Activated CD4-positive, alpha-beta memory T cell treated with anti-CD3 and anti-CD28 coated beads for 36 hours (primary cell): ENCODE measurements at places on chromosomes 12 and 14. TPM values are rescaled to one million over a fixed set of nuclear protein-coding genes. Genes with fewer than 3 reads are reported as not detected.
A peak's percentile ranks its signal among the peaks of the same experiment; 100 is the strongest.

The RFX4 gene
- total RNA-seq: not detected

The CNTN1 gene
- not detected for total RNA-seq

The CLEC1B gene
- not detected for total RNA-seq

The DCN gene
- total RNA-seq: not detected

The LRRC43 gene
- total RNA-seq: 0.41 TPM

The RDH11 gene
- 70.9 TPM for total RNA-seq

The PTPRQ gene
- total RNA-seq: not detected

The C12orf60 gene
- total RNA-seq: 3.4 TPM

The PLEKHD1 gene
- total RNA-seq: 0.05 TPM

The SOAT2 gene
- total RNA-seq: 1.5 TPM

The LTB4R gene
- 16.7 TPM for total RNA-seq

The ACSS3 gene
- not detected for total RNA-seq

- H3K4me3 ChIP-seq: no peak overlapping the region
- H3K27ac ChIP-seq: no peak overlapping the region
- peaks cover 19% of the 10 kb centered on the region for H3K27me3 ChIP-seq
- H3K4me1 ChIP-seq: peaks cover 5% of the 10 kb centered on the region
Measured at GRCh38 chr12:52200781-52201450, 9.1 kb upstream of the KRT80 start.

DNA sequence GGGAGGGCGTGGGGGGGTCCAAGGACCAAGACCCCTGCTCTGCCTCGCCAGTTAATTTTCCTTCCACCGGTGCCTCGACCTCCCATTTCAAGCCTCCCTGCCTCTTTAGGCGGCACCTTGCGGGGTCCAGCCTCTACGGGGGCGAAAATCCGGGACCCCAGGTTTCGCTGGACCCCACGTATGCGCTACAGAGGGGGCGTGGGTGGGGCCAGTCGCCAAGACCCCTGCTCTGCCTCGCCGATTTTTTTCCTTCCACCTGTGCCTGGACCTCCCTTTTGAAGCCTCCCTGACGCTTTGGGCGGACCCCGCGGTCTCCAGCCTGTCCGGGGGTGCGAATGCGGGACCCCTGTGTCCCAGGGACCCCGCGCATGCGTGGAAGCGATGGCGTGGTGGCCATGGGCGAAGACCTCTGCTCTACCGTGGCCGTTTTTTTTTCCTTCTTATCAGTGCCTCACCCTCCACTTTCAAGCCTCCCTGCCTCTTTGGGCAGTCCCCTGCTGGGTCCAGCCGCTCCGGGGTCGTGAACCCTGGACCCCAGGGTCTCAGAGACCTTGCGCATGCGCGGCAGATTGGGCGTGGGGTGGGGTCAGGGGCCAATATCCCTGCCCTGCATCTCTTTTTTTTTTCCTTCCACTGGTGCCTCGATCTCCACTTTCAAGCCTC, 324.2 kb downstream of the ALG10 start:
- H3K4me1 ChIP-seq: no peaks in the 10 kb centered on the region
- no peak overlapping the region for H3K27ac ChIP-seq
- H3K27me3 ChIP-seq: no peaks in the 10 kb centered on the region
- H3K4me3 ChIP-seq: no peak overlapping the region
- no peaks in the 10 kb centered on the region for H3K36me3 ChIP-seq

GRCh38 chr12:113105606-113106271, 29.8 kb downstream of the RASAL1 start:
- no peaks in the 10 kb centered on the region for H3K36me3 ChIP-seq
- no peak overlapping the region for H3K27ac ChIP-seq
- DNase-seq: no peak

GRCh38 chr14:104180561-104181165, 42.3 kb downstream of the KIF26A start:
- peaks cover 5% of the 10 kb centered on the region for H3K27me3 ChIP-seq
- DNase-seq: no peak
- H3K4me3 ChIP-seq: no peak overlapping the region
- no peaks in the 10 kb centered on the region for H3K4me1 ChIP-seq
- no peaks in the 10 kb centered on the region for H3K36me3 ChIP-seq

DNA sequence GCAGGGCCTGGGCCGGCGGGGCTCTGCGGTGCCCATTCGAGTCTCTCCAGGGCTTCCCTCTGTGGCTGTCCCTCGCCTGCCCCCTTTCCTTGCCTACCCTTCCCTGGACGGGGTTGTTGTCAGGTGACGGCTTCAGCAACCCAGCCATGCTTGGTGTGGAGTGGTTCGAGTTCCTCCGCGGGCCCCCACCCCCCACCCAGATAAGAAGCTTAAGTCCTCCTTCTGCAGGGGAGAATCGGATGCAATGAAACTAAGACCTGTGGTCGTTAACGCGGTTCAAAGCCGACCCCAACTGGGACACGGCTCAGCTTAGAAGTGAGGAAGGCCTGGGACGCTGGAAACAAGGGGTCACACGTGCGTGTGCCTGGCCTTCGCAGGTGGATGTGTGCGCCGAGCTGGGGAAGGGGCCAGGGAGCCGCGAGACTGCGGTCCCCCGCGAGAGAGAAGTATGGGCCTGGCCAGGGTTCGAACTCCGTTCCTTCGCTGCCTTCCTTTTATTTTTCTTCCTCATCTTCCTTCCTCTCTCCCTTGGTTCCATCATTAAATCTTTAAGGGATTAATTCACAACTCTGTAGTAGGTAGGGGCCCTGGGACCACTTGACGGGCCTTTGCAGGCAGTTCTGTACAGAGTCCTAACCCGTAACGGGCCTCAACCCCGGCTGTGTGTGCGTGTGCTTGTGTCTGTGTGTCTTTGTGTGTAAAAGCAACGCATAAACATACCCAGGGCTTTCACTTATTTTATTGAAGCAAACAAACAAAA, 3.5 kb downstream of the TTC6 start:
- no peak overlapping the region for H3K27ac ChIP-seq
- DNase-seq: no peak
- H3K4me1 ChIP-seq: peaks cover 31% of the 10 kb centered on the region
- H3K27me3 ChIP-seq: peaks cover 84% of the 10 kb centered on the region

GRCh38 chr14:104238424-104239184, 100.2 kb downstream of the KIF26A start:
- H3K36me3 ChIP-seq: peaks cover 4% of the 10 kb centered on the region
- no peaks in the 10 kb centered on the region for H3K4me1 ChIP-seq
- H3K27ac ChIP-seq: no peak overlapping the region
- H3K27me3 ChIP-seq: peaks cover 10% of the 10 kb centered on the region
- no peak overlapping the region for H3K4me3 ChIP-seq

GRCh38 chr14:48725051-48725734, 861.0 kb downstream of the RPS29 start:
- H3K27ac ChIP-seq: no peak overlapping the region
- H3K36me3 ChIP-seq: no peaks in the 10 kb centered on the region
- H3K27me3 ChIP-seq: no peaks in the 10 kb centered on the region
- H3K4me3 ChIP-seq: no peak overlapping the region
- DNase-seq: no peak

DNA sequence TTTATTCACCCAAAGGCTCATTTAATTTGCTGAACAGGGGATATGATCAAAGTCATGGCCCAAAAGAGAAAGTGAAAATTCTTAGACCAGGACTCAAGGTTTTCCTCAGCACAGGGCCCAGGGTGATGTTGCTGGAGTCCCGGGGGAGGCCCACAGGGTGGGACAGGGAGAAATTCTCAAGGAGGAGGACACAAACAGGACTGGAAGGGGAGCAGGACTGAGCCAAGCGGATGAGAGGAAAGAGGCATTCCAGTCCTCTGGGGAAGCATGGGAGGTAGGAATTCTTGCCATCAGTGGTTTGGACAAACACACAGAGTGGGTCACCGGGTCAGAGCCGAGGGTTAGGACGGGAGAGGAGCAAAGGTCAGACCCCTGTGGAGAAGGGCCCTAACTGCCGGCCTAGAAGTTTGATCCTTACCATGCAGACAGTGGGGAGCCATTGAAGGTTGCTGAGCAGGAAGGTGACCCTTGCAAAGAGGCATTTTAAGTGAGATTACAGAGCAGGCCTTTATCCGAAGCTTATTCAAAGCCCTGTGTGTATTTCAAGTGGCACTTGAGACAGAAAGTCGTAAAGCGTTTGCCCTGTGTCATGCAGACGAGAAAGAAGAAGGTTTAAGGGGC, 68.4 kb upstream of the PTGR2 start:
- peak overlapping the region; percentile 93 for H3K27ac ChIP-seq
- no peak overlapping the region for H3K4me3 ChIP-seq
- no peak for DNase-seq
- peaks cover 54% of the 10 kb centered on the region for H3K4me1 ChIP-seq

- no peak for DNase-seq
- no peaks in the 10 kb centered on the region for H3K27me3 ChIP-seq
- H3K4me1 ChIP-seq: no peaks in the 10 kb centered on the region
- no peak overlapping the region for H3K27ac ChIP-seq
- no peak overlapping the region for H3K4me3 ChIP-seq
Measured at GRCh38 chr14:34920339-34920738, 45.2 kb upstream of the BAZ1A start.

GRCh38 chr12:31323391-31324115, 2.4 kb downstream of the SINHCAF start:
- H3K27me3 ChIP-seq: peaks cover 2% of the 10 kb centered on the region
- peaks cover 49% of the 10 kb centered on the region for H3K4me1 ChIP-seq
- H3K27ac ChIP-seq: peak overlapping the region; percentile 99
- peak overlapping the region; percentile 100 for H3K4me3 ChIP-seq
- peaks cover 27% of the 10 kb centered on the region for H3K36me3 ChIP-seq
- DNase-seq: peak; percentile 75

DNA sequence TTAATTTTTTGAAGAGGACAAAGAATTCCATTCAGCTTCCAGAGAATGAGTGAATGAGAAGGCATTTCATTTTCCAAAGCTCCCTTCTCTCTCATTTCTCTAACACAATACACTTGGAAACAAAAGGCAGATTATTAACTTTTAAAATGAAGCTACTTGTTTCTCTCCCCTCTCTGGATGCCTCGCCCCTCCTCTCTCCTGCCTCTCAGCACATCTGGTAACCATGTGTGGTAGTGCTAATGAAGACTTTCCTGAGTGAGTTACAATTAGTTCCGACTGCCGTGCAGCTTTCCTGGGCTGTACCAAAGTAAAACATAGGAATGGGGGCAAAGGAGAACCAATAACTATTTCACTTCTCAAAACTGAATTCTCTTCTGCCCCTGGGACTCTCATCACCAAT, 84.7 kb upstream of the SOX5 start:
- H3K36me3 ChIP-seq: no peaks in the 10 kb centered on the region
- no peak overlapping the region for H3K27ac ChIP-seq
- DNase-seq: no peak
- H3K27me3 ChIP-seq: no peaks in the 10 kb centered on the region
- no peaks in the 10 kb centered on the region for H3K4me1 ChIP-seq
